ENCODE measurements at places on chromosomes 1 and 21.
A peak's percentile ranks its signal among the peaks of the same experiment; 100 is the strongest.

DNA sequence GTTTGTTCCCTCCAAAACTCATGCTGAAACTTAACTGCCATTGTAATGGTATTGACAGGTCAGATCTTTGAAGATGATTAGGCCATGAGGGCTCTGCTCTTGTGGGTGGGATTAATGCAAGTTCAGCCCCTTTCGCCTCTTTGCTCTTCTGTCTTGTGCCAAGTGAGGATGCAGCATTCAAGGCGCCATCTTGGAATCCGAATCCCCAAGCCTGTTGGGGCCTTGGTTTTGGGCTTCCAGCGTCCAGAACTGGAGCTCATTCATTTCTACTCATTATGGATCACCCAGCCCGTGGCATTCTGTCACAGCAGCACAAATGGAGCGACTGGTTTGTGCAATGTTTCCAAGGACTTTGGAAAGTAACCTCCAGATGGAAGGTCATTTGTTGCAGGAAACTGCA, 5.6 kb downstream of the TTC34 start:
- DNase-seq = no peak

DNA sequence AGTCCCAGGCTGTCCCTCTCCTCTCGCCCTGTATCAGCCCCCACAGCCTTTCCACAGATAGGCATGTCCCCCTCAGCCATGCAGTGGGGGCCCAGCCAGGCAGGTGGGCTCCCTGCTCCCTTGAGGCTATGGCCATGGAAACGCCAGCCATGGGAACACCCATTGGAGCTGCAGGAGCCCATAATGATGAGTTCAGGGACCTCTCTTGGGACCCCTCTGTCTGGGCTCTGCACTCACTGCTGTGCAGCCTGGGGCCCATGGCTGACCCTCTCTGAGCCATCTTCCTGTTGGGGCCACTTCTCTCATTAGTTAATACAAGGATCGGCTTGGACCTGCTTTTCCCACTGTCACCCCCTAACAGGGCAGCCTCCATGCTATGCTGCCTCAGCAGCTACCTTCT, 33.2 kb downstream of the WNT3A start:
- no peak for DNase-seq

DNA sequence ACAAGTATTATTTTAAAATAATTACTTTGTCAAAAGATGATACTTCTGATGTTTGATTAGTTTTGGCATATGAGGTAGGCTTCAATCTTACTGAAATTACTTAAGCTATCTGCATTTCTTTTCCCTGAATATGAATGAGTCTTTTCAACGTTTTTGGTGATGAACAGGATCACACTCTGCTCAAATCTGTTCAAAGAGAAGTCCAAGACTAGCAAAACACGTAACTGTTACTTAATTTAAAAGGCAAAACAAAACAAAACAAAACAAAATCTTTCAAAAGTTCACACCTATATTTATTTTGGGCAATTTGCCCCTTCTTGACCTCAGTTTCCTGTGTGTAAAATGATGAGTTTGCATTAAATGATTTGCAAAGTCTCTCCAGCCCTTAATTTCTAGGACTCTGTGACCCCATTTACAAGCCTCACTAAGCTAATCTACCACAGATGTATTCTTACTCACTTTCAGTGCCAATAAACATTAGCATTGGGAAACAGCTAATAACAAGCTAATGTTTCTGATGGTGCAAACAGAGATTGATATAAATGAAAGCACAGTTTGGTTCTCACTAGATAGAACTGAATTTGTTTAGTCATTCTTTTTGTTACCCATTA, 865.4 kb downstream of the LTN1 start:
- no peak for DNase-seq

GRCh38 chr1:27098431-27099134, 56.3 kb downstream of the SLC9A1 start:
- no peak for DNase-seq

GRCh38 chr1:183319051-183319450, 99.1 kb downstream of the NMNAT2 start:
- DNase-seq = no peak

DNA sequence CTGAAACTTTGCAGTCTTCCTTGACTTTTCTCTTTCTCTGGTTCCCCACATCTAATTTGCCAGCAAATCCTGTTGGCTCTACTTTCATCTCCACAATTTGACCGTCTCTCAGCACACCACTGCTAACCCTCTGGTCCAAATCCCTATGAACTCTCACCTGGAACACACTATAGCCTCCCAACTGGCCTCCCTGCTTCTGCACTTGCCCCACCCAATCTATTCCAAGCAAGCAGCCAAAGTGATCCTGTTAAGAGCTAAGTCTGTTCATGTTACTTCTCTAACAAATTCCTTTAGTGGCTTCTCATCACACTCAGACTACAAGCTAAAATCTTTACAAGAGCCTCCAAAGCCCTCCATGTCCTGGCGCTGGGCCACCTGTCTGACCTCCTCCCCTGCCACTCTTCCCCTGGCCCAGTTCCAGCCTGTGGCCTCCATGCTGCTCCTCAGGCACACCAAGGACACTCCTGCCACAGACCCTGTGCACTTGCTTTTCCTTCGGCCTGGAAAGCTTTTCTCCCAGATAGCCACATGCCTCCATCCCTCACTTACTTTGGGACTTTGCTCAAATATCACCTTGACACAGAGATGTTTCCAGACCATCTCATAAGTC, 104.1 kb downstream of the DTL start:
- DNase-seq = no peak

GRCh38 chr1:8473891-8474300, 156.0 kb downstream of the SLC45A1 start:
- DNase-seq = no peak

GRCh38 chr1:117051224-117052064, 8.7 kb upstream of the TTF2 start:
- DNase-seq = peak; percentile 41

DNA sequence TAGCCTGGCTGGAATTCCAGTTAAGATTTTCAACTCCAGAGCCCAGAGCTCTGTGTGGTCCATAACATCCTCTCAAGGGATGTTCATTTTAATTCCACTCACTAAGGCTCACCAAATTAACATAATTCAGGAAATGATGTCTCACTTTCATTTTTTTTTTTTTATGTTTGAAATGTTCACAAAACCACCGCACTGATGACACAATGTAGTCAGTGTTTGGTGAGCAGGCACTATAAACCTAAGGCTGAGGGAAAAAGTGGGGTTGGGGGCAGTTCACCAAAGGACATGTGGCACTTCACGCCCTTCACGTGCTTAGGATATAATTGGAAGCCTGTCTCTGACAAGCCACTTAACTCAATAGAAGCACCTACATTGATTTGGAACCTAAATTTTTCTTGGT, 177.3 kb upstream of the CAMK1G start:
- DNase-seq = no peak
